ENCODE measurements at places on chromosomes 3 and 15.

- DNase-seq, result no peak
These were observed 20.2 kb upstream of the KIF23 start for GRCh38 chr15:69393831-69394491.

- DNase-seq, result no peak
These were observed 4.5 kb downstream of the THRB start for GRCh38 chr3:24490151-24490550.

GRCh38 chr15:99826157-99826780, 93.0 kb upstream of the LYSMD4 start:
- no peak for DNase-seq

DNA sequence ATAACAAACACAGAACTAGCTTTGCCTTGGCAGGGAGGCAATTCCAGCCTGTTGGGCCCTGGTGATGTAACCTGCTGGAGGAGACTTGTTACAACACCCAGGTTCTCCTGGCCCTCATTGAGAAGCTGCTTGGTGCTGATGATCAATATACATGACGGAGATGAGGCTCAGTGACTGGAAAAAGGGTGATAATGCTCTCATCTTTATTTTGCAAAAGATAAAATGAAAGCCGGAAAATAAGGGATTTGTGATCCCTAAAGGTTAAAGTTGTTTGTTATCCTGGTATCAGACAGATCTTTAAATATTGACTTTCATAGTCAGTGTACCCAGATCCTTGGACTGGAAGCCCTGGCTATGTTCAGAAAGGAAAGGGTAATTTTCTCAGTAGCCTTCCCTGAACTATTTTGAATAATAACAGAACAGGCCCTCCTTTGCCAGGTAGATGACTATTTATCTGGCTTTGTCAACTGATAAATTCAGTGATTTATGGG, 118.9 kb upstream of the MEIS2 start:
- no peak for DNase-seq

DNA sequence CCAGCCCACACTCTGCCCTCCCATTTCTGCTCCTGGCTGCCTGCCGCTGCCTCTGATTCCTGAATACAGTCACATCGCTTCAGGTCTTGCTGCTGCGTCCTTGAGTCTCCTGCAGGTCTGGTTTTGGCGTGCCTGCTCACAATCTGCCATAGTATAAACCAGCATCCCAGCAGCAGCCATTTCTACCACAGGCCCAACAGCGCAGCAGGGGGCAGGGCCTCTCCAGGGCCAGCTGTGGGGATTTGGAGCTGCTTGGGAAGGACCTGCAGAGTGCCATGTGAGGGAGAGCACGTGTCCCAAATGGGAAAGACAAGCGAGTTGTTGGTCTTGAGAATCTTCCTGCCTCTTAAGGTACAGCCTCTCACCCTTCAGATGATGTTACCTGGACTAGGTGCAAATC, 398.3 kb upstream of the PPP2R3A start:
- no peak for DNase-seq

DNA sequence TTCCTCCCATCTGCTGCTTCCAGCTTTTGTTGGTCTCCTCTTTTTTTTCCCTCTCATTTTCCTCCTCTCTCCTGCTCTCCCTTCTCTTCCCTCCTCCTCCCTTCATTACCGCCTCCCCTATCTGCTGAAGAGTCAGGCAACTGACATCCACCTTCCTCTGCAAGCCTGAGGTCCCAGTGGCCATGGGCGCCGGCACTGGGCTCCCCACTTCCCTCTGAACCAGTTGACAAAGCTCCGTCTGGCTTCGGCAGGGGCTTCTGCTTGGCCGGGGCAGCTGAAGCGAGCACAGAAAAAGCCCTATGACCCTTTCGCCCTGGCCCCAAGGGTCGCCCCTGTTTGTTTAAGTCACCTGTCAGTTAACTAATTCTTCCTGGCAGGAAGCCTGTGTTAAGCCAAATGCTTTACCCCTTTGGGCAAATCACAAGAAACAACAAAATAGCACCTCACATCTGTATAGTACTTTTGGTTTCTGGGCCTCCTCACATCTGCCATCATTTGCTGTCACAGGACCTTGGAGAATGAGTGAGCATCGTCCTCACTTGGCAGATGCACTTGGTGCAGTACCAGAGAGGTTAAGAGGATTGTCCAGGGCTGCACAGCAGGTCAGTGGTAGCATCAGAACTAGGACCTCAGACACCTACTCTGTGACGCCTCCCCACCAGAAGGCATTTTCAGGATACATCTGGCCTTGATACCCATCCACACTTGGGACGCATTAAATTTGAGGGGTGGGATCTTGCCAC, 27.7 kb downstream of the ITGA11 start:
- DNase-seq, result no peak

- DNase-seq, result no peak
These were observed 5.9 kb downstream of the DPH6 start for GRCh38 chr15:35540021-35540420.

Data from activated CD4-positive, CD25-positive, alpha-beta regulatory T cell treated with anti-CD3 and anti-CD28 coated beads, Interleukin-2, amount 50 U/mL, for 72 hours (primary cell).